Aorta (tissue), 5 donors: ENCODE measurements at places on chromosomes 1 and 21.

GRCh38 chr1:219123036-219123435 is 50.6 kb upstream of the LYPLAL1 start:
- DNase-seq = no peak

DNA sequence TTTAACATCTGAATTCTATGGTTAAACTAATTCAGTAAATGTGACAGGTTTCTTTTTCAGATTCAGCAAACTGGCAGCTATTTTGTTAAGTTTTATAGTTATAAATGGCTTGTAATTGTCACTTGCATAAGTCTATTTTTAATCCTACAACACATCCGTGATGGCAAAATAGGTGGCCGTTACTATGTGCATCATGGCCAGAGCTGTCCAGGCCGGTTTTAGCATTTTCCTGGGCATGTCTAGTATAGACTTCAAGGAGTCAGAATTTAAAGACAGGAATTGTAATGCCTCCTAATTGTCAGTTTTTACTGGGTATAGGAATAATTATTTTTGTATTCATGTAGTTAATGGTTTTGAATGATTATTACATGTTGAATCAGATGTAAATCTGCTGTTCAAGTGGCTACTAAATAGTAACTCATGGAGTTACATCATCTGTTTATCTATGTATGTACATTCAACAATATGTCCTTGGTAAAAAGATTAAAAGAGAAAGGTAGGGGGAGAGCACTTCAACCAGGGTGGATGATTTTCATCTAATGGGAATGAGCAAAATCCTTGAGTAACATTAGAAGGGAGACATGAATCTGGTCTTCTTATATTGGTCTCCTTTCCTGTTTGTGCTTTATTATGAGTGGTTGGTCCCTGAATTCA is 3.2 kb upstream of the B3GALT2 start:
- DNase-seq = no peak

DNA sequence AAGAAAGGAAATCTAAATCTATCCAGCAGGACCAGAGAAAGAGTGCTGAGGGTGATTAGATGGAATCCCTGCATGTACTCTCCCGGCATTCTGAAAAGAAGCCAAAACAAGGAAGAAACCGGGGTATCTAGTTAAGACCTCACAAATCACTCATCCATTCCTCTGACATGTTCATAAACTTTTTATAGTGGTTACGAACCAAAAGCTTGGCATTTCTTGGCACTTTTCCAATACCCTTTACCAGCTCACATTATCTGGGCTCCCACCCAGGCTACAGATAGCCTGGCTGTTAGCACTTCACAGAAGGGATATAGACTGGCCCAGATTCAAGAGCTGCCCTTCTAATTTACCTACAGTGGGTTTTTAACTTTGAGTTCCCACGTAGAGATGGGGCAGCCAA is 1.8 kb upstream of the C1orf74 start:
- DNase-seq = no peak

GRCh38 chr1:27755865-27756264 is 17.2 kb upstream of the STX12 start:
- no peak for DNase-seq

- no peak for DNase-seq
Observed at GRCh38 chr1:244211559-244211944, 160.5 kb downstream of the ZBTB18 start.

DNA sequence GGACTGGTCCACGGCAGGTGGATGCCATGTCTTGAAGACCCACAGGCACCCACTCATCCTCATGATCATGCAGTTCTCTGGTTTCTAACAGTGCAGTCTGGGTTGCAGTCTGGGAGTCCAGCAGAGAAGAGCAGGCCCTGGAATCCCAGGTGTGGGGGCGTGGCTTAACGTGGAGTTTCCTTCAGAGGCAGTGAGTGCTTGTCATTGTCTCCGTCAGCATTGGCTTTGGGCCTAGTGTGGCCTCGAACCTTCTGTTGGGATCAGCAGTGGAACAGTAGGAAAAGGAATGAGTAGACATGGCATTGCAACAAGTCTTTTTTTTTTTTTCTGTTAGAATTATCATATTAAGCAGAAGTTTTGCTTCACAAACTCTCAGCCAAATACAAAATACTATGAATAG is 12.8 kb downstream of the LGALS8 start:
- no peak for DNase-seq
